ENCODE measurements at places on chromosomes 11 and 22.

DNA sequence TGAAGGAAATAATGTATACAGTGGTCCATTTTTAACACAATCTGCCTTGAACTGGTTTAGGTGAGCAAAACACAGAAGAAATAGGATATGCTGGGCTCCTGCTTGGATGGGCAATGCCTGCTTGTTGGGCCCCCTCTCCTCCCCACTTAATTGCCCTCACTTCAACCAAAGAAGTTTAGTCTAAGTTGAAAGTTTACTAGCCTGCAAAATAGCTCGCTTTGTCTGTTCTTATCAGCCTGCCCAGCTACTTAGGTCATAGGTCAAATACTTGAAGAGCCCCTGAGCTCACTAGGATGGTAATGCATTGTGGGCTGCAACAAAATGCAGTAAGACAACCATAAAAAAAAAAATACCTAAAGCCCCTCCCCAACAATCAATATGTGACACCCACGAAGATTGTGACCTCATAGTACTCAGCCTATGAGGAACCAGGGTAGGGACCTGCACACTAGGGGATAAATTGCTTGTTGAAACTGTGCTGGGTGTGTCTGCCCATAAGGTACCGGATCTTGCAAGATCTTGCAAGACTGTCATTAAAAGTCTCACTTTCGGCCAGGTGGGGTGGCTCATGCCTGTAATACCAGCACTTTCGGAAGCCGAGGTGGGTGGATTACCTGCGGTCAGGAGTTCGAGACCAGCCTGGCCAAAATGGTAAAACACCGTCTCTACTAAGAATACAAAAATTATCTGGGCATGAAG, 10.9 kb downstream of the DRICH1 start:
- DNase-seq, result no peak
- no peak overlapping the region for H3K27ac ChIP-seq
- no peaks in the 10 kb centered on the region for H3K4me1 ChIP-seq

- no peaks in the 10 kb centered on the region for H3K4me1 ChIP-seq
- DNase-seq, result no peak
- no peak overlapping the region for H3K4me3 ChIP-seq
Measured at GRCh38 chr11:116353589-116353988, 419.2 kb downstream of the BUD13 start.

DNA sequence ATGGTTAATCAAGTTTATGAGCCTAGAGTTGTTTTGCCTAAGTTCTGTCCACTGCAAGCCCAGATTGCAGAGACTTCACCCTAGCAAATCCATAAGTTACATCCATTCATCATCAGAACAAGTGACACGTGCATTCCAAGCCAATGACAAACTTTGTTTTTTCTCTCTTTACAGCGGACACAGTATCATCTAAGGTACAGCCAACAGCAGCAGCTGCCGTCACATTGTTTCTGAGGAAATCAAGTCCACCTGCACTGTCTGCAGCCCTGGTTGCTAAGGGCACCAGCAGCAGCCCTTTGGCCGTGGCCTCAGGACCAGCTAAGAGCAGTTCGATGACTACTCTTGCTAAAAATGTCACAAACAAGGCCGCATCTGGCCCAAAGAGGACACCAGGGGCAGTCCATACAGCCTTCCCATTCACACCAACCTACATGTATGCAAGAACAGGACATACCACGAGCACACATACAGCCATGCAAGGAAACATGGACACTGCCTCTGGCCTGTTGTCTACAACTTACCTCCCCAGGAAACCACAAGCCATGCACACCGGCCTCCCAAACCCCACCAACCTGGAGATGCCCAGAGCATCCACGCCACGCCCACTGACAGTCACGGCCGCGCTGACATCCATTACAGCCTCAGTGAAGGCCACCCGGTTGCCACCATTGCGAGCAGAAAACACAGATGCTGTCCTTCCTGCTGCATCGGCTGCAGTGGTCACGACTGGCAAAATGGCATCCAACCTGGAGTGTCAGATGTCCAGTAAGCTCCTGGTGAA, 155.8 kb downstream of the C11orf91 start:
- H3K27ac ChIP-seq, result no peak overlapping the region
- no peak overlapping the region for H3K4me3 ChIP-seq
- H3K4me1 ChIP-seq, result no peaks in the 10 kb centered on the region
- no peaks in the 10 kb centered on the region for H3K27me3 ChIP-seq
- no peaks in the 10 kb centered on the region for H3K36me3 ChIP-seq
- no peak for DNase-seq

GRCh38 chr22:45072322-45072903, 62.6 kb upstream of the PHF21B start:
- H3K27ac ChIP-seq, result no peak overlapping the region
- H3K4me1 ChIP-seq, result no peaks in the 10 kb centered on the region
- H3K36me3 ChIP-seq, result no peaks in the 10 kb centered on the region
- H3K27me3 ChIP-seq, result peaks cover 2% of the 10 kb centered on the region

DNA sequence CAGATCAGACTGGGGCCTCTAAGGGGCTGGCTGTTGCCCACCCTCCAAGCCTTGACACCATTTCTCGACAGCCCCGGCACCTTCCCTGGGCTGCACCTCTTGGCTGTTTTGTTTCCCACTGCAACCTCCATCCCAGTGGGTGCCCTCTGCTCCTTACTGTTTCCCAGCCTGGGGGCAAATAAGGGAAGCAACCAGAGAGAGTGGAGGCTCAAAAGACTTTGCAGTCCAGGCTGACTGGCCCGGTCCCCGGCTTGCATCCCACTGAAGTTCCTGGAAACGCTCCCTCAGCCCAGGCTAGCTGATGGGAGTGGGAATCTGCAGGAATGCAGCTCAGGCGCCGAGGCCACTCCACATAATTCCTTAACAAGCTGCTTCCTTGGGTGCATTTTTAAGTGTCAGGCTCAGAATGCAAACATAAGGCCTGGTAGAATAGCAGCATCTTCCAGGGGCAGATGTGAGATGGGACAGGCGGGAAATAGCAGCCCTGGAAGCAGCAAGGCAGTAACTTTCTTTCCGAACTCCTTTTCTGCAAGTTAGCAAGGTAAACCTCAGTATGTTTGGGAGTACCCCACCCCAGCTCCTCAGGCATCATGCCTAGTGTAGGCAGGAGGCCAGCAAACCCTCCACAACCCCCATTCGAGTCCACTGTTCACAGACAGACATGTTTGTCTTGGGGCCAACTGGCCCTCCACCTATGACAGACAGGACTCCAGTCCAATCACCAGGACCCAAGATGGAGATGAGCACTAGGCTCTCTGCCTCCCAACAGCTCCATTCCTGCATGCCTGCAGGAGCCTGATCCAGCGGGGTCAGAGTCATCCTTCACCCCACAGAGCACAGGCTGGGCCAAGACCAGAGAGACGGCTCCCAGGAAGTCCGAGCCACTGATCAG, 39.3 kb downstream of the RPL27A start:
- H3K27ac ChIP-seq, result peak overlapping the region; percentile 36
- H3K4me1 ChIP-seq, result peaks cover 11% of the 10 kb centered on the region
- H3K4me3 ChIP-seq, result no peak overlapping the region
- peaks cover 5% of the 10 kb centered on the region for H3K36me3 ChIP-seq

DNA sequence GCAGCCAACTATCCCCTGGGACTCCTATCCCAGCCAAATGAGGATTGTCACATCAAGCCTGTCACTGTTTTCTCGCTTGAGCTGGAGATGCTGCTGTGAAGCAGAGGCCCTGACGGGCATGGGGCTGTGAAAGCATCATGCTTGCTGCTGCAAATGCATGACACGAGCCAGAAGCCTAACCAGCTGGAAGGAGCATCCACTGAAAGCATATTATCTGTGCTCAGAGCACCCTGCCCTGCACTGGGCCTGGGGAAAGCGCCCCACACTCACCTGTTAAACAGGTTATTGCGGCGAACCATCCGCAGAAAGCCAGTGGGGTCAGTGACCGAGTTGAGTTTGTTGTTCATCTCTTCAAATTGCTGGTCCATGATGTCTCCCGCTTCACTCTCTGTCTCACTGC, 110.9 kb upstream of the PITPNB start:
- peak overlapping the region; percentile 65 for H3K27ac ChIP-seq
- H3K4me1 ChIP-seq, result peaks cover 8% of the 10 kb centered on the region
- no peak for DNase-seq

- no peak overlapping the region for H3K27ac ChIP-seq
- DNase-seq, result no peak
- no peaks in the 10 kb centered on the region for H3K4me1 ChIP-seq
Measured at GRCh38 chr22:27029584-27030130, 372.3 kb downstream of the MIAT start.

All from kidney (tissue), 22 donors.